NCI-H524 (cell line): ENCODE measurements at places on chromosomes 5 and 9.

- no peak for DNase-seq
Observed at GRCh38 chr9:125909459-125909858, 162.3 kb downstream of the PBX3 start.

- no peak for DNase-seq
Observed at GRCh38 chr5:157778121-157778805, 34.8 kb downstream of the LSM11 start.

GRCh38 chr9:117679416-117679815, 24.8 kb upstream of the TLR4 start:
- no peak for DNase-seq

GRCh38 chr5:72015103-72015548, 92.1 kb upstream of the MAP1B start:
- peak; percentile 61 for DNase-seq

DNA sequence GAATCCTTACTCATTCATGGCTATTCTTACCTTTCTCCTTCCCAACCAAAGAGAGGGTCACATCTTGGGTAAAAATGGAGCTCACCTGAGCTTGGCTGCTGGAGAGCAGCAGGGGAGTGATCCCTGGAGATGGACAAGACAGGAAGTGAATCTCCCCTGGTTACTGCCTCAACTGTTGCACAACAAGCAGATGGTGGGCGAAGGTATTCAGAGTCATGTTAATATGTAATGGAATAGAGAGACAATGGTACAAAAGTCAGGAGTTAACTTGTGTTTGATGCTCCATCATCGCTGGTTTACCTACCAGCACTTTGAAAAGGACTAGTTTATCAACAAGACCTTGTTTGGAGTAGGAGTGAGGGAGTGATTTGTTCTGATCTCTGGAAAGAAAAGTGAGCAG, 13.0 kb upstream of the PLPP1 start:
- DNase-seq = no peak

DNA sequence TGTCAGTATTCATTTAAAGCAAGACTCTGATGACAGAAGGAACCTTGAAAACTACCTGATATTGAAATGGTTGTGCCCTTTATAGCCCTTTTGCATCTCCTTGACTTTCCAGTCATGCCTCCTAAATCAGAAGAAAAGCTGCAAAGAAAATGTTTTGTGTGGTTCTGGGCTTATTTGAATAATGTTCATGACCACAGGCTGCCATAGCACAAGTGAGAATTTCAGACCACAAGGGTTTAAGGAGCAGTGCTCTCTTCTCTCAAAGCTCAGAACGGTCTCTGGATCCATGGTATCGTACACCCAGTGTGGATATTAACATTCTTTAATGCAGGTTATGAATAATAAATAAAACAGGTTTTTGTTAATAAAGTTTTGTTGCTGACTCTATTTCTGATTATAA, 54.2 kb downstream of the GPR107 start:
- DNase-seq = no peak

DNA sequence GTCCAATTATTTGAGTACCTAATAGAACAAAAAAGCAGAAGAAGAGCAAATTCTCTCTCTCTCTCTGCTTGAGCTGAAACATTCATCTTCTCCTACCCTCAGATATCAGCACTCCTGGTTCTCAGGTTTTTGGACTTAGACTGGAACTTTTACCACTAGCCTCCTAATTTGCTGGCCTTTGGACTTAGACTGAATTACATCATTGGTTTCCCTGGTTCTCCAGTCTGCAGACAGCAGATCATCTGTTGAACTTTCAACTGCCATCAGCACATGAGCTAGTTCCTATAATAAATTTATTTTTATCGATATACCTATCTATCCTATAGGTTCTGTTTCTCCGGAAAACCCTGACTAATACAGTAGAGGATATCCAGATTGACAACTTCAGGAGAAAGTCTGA, 208.9 kb upstream of the GAS1 start:
- no peak for DNase-seq

GRCh38 chr5:42807722-42808447, 3.8 kb downstream of the SELENOP start:
- DNase-seq = no peak

DNA sequence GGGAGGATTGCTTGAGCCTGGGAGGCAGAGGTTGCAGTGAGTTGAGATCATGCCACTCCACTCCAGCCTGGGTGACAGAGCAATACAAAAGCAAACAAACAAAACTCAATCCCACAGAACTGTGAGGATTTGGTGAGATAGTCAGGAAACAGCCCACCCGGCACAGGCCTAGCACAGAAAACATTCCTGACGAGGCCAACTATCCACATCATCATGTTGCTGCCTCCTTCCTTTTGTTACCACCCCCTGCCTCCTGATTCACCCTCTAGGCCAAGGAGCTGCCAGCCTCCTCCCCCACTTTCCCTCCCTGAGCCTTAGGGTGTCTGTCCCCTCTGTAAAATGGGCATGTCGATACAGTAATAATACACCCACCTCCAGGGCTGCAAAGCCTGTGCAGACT, 39.0 kb downstream of the STK10 start:
- DNase-seq = no peak

DNA sequence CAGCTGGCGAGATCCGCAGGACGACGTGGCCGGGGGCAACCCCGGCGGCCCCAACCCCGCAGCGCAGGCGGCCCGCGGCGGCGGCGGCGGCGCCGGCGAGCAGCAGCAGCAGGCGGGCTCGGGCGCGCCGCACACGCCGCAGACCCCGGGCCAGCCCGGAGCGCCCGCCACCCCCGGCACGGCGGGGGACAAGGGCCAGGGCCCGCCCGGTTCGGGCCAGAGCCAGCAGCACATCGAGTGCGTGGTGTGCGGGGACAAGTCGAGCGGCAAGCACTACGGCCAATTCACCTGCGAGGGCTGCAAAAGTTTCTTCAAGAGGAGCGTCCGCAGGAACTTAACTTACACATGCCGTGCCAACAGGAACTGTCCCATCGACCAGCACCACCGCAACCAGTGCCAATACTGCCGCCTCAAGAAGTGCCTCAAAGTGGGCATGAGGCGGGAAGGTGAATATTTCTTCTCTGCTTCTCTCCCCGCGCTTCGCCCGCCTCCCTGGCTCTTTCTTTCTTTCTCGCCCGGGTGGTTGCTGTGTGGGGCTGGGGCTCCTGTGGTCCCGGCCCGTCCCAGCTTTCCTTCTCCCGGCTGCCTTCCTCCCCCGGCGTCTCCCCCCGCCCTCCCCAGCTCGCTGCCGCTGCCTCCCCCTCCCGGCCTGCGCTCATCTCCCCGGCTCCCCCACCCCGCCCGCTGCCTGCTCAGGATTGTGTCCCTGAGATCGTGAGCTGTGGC, 2.2 kb downstream of the NR2F1 start:
- DNase-seq = no peak

GRCh38 chr9:125142560-125143376, 560 bp downstream of the SCAI start:
- peak; percentile 33 for DNase-seq

DNA sequence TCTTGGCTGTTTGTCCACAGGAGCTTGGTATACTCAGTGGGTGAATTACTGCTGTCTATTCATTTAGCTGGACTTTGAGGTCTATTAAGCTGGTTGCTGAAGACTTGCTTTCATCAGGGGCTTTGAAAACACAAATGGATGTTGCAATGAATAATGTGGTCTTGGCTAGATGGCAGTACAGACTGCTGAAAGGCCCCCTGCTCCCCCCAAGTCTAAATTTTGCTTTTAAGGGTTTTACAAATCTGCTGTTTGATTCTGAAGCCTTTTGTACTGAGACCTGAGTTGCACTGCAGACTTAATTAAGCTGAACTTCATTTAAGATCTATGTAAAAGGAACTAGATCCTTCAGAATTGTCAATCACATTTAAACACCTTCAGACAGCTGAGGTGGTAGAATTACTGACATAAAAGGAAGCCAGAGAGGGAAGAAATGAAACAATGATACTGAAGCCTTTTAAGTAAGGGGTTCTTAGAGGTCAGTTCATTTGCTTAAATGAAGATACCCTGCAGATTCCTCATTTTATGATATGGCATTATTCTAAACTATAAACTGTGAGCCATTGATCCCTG, 37.3 kb downstream of the KCTD16 start:
- DNase-seq = no peak

- no peak for DNase-seq
Observed at GRCh38 chr9:88835772-88836171, 155.5 kb upstream of the S1PR3 start.

DNA sequence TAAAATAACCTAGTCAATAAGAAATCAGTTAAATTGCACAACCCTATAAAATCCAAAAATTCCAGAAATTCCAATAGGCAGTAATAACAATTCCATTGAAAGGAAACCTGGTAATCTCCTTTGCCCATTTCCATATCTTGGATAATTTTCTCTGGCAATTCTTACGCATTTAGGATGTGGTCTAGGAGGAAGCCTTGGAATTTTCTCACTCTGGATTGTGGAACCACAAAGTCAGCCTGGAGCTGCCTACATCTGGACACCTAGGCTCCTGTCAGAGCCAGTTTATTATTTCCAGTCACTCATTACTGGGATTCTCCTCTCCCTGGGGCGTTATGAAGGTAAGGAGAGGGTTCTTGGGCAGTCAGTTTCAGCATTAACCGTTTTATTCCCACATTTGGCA, 40.3 kb upstream of the GNE start:
- DNase-seq = no peak

DNA sequence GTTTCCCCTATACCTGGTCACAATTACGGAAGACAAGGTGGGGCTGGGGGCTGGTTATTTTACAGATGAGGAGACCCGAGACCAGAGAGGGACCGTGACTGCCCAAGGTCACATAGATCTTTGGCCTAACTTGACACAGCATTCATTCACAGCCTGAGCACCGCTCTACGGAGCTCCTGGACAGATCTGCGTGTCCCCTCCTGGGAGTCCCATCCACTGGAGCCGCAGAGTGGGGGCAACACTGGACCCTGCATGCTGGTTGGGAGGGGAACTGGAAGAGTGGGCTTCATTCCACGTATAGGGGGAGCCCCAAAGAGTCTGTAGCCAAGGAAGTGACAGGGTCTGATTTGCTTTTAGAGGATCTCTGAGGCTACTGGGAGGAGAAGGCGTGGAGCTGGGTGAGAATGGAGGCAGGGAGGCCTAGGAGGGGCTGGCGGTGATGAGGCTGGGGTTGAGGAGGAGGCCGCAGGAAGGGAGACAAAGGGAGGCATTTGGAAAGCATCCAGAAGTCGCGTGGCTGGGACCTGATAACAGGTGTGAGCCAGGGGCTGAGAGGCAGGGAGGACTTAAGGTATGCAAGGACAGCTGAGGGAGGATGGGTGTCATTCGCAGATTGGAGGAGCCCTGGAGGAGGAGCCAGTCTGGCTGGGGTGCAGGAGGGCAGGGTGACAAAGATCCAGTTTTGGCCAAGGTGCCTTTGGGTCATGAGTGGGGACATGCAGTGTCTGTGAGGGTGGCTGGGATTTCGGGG, 64.3 kb upstream of the IER5L start:
- DNase-seq = no peak

DNA sequence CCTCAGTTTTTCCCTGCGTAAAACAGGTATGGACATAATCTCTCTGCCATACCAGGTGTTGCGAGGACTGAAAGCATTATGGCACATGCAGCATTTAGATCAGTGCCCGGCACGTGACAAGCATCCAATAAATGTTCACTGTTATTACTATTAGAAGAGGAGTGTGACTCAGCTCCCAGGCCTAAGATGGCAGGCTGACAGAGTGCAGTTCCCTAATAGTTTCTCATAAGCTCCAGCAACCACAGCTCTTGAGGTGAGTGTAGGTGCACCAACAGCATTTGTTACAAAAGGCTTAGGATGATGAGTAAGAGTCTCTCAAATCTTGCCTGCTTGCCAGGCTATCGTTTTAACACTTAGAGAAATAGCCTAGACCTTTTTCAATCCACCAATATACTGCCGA, 28.9 kb upstream of the GLIS3 start:
- no peak for DNase-seq

- no peak for DNase-seq
Observed at GRCh38 chr5:127392762-127393161, 102.2 kb downstream of the MEGF10 start.

GRCh38 chr5:134411546-134412266, at the start of gene CDKN2AIPNL:
TSS of gene CDKN2AIPNL (minus strand) at chr5:134411881. CDS start at chr5:134411854, 27 bp downstream.
- DNase-seq = peak; percentile 64

GRCh38 chr5:42950456-42951292, 89.4 kb downstream of the ANXA2R start:
- peak; percentile 32 for DNase-seq

DNA sequence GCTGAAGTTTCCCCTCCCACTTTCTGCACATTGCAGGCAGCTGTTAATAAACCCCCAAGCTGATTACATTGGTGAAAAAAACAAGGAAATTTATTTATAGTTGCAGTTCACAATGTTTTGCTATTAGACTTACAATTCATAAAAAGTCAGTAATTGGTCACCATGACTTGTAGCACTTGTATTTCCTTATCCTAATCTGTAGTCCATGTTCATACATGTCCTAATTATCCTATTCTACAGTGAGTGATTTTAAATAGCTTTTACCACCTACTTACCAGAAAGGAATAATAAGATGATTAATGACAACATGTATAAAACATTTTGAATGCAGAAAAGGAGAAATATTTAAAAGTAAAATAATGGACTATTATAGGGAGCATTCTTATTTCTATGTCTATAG, 760.0 kb upstream of the RIOK2 start:
- DNase-seq = no peak

DNA sequence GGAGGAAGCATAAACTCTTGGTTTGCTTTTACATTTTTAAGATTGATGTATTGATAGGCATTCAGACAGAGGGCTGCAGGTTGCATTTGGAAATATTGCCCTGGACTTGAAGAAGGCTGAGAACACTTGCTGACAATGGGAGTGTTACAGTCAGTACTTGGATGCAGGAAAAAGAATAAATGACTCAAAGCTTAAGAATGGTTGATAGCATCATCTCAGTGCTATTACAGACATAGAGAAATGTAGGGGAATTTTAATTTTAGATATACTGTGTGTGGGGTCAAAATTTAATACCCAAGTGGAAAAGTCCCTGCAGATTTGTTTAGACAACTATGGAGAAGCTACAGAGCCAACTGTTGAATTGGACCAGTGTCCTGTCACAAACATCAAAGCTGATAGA, 101.1 kb downstream of the ISL1 start:
- DNase-seq = no peak

GRCh38 chr5:8329773-8330172, 460.8 kb downstream of the MTRR start:
- DNase-seq = no peak

- DNase-seq = no peak
Observed at GRCh38 chr9:130407916-130408663, 36.7 kb upstream of the ASS1 start.
